ENCODE measurements at places on chromosomes 3 and 15.

- DNase-seq: no peak
Observed at GRCh38 chr3:56238299-56238698, 230.0 kb downstream of the ERC2 start.

DNA sequence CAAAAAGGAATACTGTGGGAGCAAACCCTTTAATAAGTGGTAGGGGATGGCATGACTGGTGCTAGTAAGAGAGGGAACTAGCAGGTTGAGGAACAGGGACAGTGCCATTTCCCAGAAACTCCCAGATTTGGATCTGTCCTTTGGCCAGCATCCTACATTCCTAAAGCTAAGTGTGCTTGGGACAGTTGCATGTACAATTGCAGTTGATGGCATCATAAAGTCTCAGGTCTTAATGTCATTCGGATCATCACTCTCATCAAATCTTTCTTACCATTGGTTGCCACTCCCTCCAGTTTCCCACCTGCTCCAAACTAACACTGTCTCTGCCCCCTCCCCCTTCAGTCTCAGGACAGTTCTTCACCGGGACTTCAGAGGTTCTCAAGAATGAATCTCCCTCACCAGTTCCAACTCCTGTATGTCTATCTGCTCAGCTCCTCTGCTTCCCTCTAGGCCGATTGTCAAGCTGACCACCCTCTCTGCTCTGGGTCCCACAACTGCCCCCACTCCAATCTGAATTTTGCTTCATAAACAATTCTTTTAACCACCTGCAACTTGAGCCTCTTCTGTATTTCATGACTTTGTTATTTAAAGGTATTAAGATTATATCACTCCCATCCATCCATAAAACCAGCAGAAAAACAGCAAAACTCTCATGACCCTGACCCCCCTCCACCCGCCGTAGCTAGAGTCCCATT, 260.8 kb downstream of the CGGBP1 start:
- no peak for DNase-seq

DNA sequence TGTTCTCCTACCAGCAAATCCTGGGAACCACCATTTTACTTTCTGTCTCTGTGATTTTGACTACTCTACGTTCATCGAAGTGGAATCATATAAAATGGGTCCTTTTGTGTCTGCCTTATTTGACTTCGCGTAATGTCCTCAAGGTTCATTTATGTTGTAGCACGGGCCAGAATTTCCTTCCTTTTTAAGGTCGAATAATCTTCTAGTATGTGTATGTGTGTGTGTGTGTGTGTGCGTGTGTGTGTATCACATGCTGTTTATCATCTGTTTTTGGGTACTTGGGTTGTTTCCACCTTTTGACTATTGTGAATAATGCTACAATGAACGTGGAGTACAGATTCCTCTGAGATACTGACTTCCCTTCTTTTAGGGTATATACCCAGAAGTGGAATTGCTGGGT, 35.3 kb downstream of the STARD5 start:
- no peak for DNase-seq

DNA sequence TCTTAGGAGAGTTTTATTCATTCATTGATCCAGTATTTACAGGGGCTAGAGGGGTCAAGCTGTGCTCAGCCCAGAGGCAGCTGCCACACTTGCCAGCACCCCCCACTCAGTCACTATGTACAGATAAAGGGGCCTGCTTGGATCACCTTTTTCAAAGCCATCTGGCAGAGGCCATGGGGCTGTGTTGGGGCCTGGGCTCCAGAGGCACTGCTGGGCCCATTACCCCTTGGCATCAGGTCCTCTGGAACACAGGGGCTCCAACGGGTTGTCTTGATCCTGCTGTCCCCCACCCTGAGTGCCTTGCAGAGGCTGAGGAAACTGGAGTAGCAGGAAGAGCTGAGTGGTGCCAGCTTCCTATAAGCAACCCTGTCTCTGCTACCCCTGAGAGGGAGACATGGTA, 43.9 kb downstream of the SEMA3G start:
- DNase-seq: no peak

DNA sequence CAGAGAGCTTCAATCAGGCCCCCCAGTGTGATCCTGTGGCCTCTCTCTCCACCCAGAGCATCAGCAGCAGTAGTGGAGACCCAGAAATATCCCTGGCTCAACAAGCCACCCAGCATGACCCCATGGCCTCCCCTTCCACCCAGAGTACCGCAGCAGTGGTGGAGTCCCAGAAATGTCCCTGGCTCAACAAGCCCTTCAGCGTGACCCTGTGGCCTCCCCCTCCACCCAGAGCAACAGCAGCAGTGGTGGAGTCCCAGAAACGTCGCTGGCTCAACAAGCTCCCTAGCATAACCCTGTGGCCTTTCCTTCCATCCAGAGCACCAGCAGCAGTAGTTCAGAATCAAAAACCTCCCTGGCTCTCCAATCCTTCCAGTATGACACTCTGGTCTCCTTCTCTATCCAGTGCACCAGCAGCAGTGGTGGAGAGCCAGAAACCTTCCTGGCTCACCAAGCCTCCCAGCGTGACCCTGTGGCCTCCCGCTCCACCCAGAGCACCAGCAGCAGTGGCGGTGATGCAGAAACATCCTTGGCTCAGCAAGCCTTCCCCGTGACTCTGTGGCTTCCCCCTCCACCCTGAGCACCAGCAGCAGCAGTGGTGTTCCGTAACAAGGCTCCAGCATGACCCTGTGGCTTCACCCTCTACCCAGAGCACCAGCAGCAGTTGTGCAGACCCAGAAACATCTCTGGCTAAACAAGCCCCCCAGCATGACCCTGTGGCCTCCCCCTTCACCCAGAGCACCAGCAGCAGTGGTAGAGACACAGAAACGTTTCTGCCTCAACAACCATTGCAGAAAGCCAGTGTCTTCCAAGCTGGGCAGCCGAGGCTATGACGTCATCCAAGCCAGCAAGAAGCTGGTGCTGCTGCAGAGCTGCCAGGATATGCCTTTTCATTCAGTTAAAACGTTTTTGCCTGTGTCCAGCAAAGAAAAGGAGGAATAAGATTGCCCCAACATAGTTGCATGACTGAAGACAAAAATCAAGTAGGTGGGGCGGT, 61.3 kb upstream of the TAMM41 start:
- DNase-seq: no peak

DNA sequence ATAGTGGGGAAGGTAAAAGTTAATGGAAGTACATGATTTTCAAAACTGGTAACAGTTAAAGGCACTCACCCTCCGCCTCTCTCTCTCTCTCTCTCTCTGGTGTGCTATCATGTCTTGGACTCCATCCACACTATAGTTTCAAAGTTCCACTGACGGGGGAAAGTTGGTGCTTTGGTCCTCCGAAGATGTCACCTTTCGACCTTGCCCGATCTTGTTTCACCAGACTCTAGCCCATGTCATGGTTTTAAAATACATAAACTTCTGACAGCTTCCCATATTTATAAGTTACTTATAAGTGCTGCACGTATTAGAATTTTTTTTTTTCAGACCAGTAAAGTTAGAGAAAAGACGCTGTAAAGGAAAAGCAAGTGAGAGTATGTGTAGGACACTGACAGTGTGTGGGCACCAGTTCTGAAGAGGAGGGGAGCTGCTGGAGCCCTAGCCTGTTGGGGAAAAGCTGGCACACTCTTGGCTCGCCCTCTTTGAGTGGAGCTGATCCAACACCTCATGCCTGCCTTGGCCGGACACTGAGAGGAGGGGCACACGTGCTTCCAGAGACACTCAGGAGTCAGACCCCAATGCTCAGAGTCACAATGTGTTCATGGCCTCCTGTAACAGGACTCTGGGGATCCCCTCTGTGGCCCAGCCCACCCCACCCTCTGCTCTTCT, 200.5 kb upstream of the TPM1 start:
- DNase-seq: no peak

DNA sequence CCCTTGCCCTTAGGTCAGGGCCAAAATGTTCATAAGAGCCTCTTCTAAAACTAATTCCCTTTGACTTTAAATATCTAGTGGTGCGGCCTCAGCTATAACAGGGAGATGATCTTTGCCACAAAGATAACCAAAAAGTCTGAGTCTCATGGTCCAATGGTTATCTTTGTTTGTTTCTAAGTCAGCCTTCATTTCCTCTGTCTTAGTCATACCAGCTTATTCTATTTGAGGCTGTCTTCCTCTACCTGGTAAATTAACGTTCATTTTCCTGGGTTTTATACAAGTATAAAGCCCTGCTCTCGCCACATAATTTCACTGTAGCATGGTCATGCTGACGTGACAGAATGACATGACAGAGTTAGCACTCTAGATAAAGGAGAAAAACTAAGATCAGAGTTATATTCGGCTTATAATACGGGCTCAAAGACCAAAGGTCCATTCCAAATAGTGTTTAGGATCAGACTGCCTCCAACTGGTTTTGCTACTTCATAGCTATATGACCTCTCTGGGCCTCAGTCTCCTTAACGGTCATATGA, 18.4 kb downstream of the ZNF860 start:
- peak; percentile 20 for DNase-seq

DNA sequence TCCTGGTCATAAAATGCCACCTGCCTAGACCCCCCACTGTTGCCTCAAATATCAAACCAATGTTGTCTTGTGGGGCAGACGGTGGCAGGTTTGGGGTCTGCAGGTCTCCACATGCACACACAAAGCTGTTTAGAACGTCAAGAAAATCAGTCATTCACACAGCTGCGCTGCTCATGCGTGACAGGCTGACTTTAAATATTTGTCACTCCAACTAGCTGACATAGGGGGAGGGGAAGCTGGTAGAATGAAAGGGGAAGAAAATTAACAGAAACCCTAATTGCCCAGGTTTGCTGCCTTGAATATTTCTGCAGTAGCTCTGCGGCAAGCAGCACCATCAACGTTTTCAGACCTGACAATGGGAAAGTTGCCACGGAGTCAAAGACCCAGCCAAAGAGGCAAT, 201.8 kb downstream of the ABHD5 start:
- DNase-seq: no peak

DNA sequence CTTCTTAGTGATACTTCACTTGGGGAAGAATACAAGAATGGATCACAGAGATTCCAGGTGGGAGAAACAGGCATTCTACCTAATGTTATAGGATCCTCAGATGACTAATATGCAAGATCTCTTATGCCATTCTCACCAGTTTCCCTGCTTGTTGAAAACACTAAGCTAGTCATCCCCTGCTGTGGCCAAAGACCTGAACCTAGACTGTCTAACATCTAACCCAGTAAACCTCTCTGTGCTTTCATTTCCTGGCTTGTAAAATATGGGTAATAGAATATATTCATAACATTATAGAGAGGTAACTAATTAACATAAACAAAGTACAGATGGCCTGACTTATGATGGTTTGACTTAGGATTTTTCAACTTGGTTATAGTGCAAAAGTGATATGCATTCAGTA, 776.3 kb downstream of the TUSC7 start:
- no peak for DNase-seq

DNA sequence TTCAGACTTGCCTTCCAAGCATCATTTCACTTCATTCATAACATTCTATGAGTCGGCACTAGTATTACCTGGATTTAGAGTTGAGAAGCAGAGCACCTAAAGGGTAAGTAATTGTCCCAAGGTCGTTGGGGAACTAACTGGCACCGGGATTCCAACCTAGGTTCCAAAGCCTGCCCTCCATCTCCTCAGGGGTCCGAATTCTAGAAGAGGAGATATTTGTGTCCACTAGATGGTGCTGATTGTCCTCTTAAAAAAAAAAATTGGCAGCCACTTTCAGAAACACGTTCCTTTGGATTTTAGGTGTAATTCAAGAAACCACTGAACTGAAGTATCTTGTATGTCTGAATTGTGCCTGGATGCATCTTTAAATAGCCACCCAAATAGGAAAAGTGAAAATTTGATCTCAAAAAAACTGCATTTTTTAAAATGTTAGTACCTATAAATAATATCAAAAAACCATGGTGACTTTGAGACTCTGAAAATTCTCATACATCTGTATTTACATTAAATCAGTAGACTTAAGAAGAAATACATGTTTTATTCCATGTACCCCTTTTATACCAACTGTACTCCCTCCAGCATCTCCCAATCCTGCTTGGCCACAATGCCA, 3.9 kb upstream of the FSIP1 start:
- DNase-seq: peak; percentile 46

- no peak for DNase-seq
Observed at GRCh38 chr3:181384970-181385369, 326.8 kb upstream of the SOX2 start.

- DNase-seq: no peak
Observed at GRCh38 chr3:154887869-154888268, 192.2 kb upstream of the MME start.

DNA sequence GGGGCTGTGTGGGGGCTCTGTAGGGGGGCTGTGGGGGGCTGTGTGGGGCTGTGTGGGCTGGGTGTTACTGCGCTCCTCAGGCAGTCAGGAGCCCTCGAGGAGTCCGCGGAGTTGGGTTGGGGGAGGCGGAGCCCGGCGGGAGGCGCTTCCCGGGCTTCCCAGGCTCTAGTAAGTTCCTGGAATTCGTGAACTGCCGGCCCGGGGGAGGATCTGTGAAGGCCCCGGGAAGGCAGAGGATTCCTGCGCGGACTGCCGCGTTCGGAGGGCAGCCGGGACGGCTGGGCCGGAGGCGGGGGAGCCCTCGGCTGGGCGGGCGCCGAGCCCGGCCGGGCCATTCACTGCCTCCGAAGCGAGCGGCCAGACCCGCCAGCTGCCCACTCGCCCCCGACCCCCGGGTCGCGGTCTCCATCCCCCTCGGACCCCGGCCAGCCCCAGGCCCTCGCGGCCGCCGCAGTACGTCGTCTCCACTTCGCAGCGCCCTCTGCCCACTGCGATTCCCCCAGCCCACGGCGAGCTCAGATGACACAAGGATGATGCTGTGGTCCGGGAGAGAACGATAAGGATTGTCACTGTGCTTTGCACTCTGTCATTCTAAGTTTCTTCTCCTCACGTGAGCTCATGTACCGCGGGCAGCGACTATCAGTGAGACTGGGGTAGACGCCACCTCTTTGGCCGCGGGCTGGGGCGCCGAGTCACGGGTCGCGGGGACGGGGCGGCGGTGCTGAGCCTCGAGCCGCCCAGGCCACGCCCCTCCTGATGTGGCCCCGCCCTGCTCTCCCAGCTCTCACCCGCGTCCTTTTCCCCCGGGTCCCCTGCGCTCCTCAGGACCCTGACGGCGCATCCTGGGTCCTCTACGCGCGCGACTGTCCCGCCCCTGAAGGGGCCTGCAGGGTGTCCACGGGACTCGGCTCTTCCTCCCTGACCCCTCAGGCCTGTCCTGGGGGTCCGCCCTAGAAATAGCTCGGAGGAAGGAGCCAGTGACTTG, 65.3 kb downstream of the KLF13 start:
- peak; percentile 77 for DNase-seq

DNA sequence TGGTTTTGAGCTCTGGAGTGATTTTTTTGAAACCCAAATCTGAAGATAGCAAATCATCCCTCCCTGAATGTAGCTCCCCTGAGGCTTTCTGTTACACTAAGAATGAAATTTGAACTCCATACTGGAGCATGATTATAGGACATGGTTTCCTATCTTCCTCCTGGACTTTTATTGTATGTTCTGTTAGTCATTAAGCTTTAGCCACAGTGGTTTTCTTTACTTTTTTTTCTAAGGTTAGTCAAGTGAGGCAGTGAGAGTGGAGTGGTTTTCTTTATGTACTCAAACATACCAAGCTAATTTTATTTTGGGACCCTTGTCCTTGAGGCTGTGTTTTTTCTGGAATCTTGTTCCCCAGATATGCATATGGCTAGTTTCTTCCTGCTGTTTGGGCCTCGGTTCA, 55.2 kb upstream of the FRMD4B start:
- DNase-seq: no peak

Measured in activated CD4-positive, alpha-beta T cell treated with anti-CD3 and anti-CD28 coated beads, Interleukin-2, Interleukin-6, amounts not matched to agents 100 ng/mL and 50 ng/mL, durations not matched to agents 16 hours and 8 hours (primary cell).